ENCODE measurements at places on chromosomes 16 and 17. TPM values are rescaled to one million over a fixed set of nuclear protein-coding genes. Genes with fewer than 3 reads are reported as not detected.
A peak's percentile ranks its signal among the peaks of the same experiment; 100 is the strongest.

Gene KRTAP9-8
- not detected for total RNA-seq

DNA sequence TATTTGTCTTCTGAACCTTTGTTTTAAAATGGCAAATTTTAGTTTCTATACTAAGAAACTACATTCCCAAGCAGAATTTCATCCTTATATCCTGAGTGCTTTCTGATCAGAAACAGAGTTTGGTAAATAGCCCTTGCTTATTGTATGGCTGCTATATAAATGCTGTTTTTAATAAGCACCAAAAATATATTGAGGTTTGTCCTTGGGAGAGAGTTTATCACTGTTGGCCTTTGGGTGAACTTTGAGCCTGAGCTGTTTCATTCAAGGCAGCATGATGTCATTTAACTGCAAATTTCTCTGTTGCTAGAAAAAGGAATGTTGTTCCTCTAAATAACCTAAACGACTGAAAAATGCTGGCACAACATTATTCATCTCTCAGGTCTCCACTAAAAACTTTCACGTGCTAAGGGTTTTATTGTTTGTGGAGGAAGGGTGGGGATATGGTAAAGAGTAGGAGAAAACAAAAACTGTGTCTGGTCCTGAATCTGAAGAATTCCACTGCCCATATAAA, 334.3 kb upstream of the TBX2 start:
- no peaks in the 10 kb centered on the region for H3K36me3 ChIP-seq
- H3K27me3 ChIP-seq, result no peaks in the 10 kb centered on the region

Gene GRAP
- total RNA-seq, result 92.2 TPM

- no peaks in the 10 kb centered on the region for H3K27me3 ChIP-seq
- H3K27ac ChIP-seq, result peak overlapping the region; percentile 89
- peak; percentile 72 for DNase-seq
- H3K36me3 ChIP-seq, result no peaks in the 10 kb centered on the region
Observed at GRCh38 chr17:55576996-55577586, 65.8 kb upstream of the SMIM36 start.

Gene LGALS9B
- 13.4 TPM for total RNA-seq

GRCh38 chr17:41586863-41587495, at the start of gene KRT14:
TSS of gene KRT14 (minus strand) at chr17:41586895. CDS start at chr17:41586834, 61 bp downstream.
- H3K4me1 ChIP-seq, result no peaks in the 10 kb centered on the region
- no peak for DNase-seq
- no peaks in the 10 kb centered on the region for H3K36me3 ChIP-seq
- H3K27me3 ChIP-seq, result peaks cover 29% of the 10 kb centered on the region

DNA sequence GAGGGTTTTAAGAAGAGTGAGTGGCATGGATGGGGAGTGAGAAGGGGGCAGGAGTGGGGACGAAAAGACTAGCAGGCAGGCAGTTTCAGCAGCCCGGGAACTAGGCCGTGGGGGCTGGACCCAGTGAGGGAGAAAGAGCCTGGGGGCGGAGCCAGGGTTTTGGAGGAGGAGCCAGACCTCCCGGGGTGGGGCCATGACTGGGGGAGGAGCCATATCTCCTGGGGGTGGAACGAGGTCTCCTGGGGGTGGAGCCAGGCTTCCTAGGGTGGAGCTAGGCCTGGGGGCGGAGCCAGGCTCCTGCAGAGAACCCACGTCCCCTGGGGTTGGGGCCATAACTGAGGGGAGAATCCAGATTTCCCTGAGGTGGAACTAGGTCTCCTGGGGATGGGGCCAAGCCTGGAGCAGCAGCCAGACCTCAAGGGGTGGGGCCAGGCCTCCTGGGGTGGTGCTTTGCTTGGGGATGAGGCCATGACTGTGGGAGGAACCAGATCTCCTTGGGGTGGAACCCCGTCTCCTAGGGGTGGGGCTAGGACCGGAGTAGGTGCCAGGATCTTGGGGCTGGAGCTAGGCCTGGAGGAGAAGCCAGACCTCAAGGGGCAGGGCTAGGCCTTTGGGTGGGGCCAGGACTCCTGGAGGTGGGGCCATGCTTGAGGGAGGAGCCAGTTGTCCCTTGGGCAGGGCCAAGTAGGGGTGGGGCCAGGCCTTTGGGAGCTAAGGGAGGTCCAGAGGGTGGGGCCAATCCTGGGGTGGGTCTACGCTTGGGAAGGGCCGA, 41.7 kb upstream of the JPH3 start:
- peaks cover 3% of the 10 kb centered on the region for H3K4me1 ChIP-seq
- H3K36me3 ChIP-seq, result no peaks in the 10 kb centered on the region
- no peak overlapping the region for H3K27ac ChIP-seq
- H3K27me3 ChIP-seq, result no peaks in the 10 kb centered on the region
- peak; percentile 60 for DNase-seq

DNA sequence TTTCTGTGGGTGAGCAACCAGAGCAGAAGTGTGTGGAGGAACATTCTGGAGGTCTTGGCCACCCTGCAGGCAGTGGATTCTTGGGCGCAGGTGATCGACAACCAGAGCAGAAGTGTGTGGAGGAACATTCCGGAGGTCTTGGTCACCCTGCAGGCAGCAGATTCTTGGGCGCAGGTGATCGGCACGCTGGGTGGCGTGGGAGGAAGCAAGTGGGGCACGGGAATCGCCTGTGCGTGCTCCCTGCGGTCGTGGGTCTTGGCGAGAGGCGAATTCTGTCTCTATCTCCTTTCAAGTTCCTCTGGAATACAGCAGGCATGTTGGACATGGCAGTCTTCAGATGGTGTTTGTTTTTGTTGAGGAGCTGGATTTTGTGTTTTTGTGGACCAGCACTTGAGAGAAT, 30.7 kb upstream of the ZNF750 start:
- H3K27ac ChIP-seq, result no peak overlapping the region
- H3K27me3 ChIP-seq, result no peaks in the 10 kb centered on the region
- DNase-seq, result no peak
- H3K4me3 ChIP-seq, result no peak overlapping the region
- H3K36me3 ChIP-seq, result peaks cover 34% of the 10 kb centered on the region
- peaks cover 28% of the 10 kb centered on the region for H3K4me1 ChIP-seq

DNA sequence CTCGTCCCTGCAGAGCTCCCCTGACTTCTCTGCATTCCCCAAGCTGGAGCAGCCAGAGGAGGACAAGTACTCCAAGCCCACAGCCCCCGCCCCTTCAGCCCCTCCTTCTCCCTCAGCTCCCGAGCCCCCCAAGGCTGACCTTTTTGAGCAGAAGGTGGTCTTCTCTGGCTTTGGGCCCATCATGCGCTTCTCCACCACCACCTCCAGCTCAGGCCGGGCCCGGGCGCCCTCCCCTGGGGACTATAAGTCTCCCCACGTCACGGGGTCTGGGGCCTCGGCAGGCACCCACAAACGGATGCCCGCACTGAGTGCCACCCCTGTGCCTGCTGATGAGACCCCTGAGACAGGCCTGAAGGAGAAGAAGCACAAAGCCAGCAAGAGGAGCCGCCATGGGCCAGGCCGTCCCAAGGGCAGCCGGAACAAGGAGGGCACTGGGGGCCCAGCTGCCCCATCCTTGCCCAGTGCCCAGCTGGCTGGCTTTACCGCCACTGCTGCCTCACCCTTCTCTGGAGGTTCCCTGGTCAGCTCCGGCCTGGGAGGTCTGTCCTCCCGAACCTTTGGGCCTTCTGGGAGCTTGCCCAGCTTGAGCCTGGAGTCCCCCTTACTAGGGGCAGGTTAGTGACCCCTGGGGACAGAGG, 11.4 kb downstream of the MLLT6 start:
- no peak for DNase-seq
- no peak overlapping the region for H3K4me3 ChIP-seq
- H3K27ac ChIP-seq, result no peak overlapping the region
- H3K4me1 ChIP-seq, result peaks cover 14% of the 10 kb centered on the region
- H3K27me3 ChIP-seq, result no peaks in the 10 kb centered on the region

Gene HOXB2
- 10.5 TPM for total RNA-seq

GRCh38 chr16:19935694-19936093, 51.0 kb upstream of the GPRC5B start:
- H3K4me3 ChIP-seq, result no peak overlapping the region
- no peak for DNase-seq
- H3K36me3 ChIP-seq, result no peaks in the 10 kb centered on the region
- H3K27ac ChIP-seq, result no peak overlapping the region

Gene HNF1B
- 19.2 TPM for total RNA-seq

GRCh38 chr16:49959552-49960277, 65.3 kb upstream of the CNEP1R1 start:
- H3K27ac ChIP-seq, result no peak overlapping the region
- H3K27me3 ChIP-seq, result no peaks in the 10 kb centered on the region
- peaks cover 4% of the 10 kb centered on the region for H3K4me1 ChIP-seq
- H3K36me3 ChIP-seq, result no peaks in the 10 kb centered on the region
- no peak overlapping the region for H3K4me3 ChIP-seq
